ENCODE measurements at places on chromosomes 13 and 19.

DNA sequence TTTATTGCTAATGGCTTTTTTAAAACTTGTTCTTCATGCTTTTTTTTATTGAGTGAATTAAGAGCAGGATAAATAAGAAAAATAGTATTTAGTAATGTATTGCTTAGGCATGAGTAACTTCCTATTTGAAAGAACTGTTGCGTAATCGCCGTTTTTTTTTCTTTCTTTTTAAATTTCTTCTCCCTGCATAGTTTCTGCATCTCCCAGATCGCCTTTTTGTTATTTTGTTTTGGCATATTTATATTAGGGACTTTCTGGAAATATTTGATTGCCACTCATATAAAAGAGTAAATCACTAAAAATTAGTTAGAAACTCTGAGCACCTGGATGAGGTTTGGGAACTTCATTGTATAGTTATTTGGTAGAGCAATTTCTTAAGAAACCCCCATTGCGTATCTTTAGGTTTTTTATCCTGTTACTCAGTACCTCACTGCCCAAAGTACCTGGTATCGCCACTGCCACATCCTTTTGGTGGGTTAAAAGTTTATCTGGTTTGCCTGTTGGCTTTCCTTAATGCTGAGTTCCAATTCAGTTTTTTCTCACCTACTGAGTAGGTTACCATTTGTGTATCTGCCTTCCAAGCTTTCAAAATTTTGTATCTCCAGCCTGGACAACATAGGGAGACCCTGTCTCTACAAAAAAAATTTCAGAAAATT, 36.2 kb upstream of the LPAR6 start:
- no peak for DNase-seq

GRCh38 chr19:47587295-47587694, 14.3 kb upstream of the ZNF541 start:
- DNase-seq, result peak; percentile 50

DNA sequence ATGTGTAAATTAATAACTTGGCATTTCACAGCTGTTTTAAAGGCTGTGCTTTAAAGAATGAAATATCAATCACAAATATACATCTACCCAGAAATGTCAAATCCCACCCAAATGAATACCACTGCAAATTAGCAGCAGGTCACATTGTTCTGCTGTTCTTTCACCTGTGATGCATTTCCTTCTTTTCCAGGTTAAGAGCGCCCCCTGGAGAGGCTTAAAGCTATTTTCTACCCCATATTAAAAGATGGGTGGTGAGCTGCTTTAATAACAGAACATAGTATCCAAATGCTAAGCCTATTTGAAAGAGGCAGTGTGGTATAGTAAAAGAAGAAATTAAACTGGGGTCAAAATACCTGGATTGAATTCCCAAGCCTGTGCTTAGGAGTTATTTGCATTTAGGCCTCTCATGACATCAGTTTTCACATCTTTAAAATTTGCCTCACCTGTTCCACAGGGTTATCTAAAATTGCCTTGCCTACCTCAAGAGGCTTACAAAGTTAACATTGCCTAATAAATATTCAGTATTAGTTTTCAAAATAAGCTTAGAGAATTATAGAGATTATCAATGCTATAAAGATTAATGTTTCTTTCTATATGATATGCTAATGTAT, 396.9 kb upstream of the SLITRK5 start:
- peak; percentile 37 for DNase-seq

DNA sequence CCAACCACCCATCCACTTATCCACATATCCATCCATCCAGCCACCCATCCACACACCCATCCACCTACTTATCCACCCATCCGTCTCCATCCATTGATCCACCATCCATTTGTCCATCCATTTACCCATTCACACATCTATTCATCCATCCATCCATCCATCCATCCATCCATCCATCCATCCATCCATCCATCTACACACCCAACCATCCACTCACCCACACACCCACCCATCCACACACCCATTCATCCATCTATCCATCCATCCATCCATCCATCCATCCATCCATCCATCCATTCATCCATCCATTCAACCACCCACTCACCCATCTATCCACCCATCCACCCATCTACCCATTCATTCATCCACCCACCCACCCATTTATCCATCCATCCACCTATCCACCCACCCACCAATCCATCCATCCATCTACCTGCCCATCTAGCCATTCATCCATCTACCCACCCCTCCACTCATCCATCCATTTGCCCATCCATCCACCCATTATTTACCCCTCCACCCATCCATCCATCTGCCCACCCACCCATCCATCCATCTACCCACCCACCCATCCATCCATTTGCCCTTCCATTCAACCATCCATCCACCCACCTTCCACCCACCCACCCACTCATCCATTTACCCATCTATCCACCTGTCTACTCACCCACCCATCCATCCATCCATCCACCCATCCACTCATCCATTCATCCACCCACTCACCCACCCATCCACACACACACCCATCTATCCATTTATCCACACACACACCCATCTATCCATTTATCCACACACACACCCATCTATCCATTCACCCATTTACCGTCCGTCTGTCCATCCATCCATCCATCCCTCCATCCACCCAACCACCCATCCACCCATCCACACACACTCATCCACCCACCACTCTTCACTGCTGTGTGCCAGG, 2.5 kb upstream of the TMPRSS9 start:
- DNase-seq, result no peak

GRCh38 chr13:45047394-45048310, 58.3 kb downstream of the GPALPP1 start:
- DNase-seq, result peak; percentile 77

- no peak for DNase-seq
These were observed 67.1 kb downstream of the KDM4B start for GRCh38 chr19:5035793-5036697.

DNA sequence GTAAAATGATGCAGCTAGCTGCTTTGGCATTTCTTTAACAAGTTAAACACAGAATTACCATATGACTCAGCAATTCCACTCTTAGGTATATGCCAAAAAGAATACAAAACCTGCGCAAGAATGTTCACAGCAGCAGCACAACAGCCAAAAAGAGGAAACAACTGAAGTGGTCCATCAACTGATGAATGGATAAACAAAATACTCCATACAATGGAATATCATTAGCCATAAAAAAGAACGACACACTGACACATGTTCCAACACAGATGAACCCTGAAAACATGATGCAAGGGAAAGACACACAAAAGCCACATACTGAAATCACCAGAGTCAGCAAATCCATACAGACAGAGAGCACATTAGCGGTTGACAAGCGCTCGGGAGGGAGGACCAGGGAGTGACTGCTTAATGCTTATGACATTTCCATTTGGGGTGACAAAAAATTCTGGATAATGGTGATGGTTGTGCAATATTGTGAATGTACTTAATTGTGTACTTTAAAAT, 3.0 kb downstream of the PCID2 start:
- peak; percentile 29 for DNase-seq

DNA sequence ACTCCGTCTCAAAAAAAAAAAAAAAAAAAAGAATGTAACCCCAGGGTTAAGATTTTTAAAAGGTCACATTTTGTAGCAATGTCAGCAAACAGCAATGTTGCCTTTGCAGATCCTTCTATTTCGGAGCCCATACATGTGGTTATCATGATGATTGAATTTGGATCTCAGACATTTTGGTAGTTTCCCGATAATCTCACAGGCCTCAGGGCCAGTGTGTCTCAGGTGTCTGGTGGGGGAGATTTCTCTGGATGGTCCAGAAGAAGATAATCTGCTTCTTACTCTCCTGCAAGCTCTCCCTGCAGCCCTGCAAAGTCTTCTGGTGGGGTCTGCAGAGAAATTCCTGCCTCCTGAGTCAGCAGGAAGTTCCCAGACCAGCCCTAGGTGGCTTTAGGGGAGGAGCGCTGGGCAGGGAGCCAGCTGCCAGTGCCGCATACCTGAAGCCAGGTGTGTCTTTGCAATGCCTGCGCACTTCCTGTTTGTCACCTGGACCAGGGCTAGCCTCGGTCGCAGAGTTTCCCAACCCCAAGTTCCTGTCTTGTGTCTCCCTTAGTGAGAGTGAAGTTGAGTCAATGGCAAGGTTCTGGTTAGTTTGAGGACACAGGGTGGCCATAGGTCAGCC, 1.4 kb downstream of the SH2D3A start:
- DNase-seq, result peak; percentile 95

DNA sequence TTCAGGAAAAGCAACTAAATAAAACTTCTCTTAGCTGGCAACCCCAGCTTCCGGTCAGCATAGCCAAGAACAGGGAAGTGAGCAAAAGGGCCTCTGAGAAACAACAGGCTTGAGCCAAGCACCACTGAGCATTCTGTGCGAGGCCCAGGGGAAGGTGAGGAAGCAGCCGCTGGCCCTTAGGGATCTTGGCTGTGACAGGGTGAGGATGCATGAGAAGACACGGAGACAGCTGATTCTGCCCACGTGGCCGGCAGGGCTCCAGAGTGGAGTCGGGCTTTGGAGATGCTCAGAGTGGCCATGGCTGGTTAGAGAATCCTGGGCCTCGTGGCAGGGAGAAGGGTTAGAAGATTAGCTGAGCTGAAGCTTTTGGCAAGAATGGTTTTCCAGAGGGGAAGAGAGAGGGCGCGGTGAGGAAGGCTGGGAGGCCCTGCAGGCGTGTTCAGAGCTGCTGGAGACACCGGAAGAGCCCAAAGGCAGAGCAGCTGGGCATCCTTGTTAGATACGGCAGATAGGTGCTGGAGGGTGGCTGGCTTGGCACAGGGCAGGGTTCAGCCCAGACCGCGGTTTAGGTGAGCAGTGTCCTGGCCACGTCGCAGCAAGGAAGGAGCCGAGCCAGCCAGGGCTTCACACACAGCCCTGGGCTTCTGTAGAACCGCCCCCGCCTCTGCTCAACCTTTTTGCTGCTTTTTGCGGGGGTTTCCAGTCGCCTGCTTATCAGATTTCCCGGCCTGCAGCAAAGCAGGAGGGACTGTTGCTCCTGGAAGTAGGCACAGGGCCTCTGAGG, 17.3 kb downstream of the UPF1 start:
- no peak for DNase-seq

DNA sequence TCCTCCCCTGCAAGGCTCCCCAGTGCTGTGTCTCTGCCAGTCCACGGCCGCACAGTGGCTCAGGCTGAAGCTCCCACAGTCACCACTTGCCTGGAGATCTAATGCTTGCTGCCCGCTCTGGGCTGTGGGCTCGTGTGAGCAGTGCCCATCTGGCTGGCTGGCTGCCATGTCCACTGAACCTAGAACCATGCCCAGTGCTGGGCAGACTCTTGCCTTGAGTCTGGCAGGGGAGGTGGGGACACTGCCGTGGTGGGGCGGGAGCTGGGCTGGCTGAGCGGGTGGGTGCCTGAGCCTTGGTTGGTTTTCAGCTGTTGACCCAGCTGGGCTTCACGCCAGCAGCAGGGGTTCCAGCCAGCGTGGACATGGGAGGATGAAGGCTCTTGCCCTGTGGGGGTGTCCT, 52.3 kb downstream of the CRTC1 start:
- no peak for DNase-seq

GRCh38 chr19:31338069-31338776, 11.0 kb downstream of the TSHZ3 start:
- no peak for DNase-seq

DNA sequence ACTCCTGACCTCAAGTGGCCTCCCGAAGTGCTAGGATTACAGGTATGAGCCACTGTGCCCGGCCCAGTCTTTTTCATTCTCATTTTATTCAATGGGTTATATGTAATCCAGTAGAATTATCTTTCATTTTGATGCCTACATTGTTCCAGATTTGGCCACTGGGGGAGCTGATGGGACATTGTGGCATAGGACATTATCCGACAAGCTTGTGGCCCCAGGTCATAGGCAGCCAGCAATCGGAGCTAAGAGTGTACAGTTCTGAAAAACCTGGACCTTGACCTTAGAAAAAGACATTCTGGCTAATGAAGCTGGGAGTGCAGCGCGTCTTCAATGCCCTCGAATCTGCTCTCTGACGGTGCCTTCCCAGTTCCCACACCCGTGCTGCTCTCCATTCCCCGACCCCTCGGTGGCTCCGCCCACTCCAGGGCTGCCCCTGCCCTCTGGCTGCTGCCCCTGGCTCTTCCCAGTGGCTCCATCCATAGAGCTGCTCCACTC, 108.7 kb downstream of the TEX29 start:
- DNase-seq, result peak; percentile 12

GRCh38 chr19:56155124-56155687, 14.1 kb downstream of the ZNF444 start:
- no peak for DNase-seq

DNA sequence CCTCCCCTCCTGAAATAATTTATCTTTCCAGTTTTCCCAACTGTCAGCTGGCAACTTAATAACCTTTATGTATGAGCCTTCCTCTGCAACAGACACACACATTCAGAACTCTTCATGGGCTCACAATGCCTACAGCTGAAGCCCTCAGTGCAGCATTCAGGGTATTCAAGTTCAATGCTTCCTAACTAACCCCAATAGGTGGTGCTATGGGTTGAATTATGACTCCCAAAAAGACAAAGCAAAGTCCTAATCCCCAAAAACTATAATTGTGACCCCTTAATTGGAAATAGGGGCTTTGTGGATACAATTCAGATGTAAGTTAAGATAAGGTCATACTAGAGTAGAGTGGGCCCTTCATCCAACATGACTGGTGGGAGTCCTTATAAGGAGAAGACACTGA, 202.2 kb downstream of the SUCLA2 start:
- DNase-seq, result no peak

DNA sequence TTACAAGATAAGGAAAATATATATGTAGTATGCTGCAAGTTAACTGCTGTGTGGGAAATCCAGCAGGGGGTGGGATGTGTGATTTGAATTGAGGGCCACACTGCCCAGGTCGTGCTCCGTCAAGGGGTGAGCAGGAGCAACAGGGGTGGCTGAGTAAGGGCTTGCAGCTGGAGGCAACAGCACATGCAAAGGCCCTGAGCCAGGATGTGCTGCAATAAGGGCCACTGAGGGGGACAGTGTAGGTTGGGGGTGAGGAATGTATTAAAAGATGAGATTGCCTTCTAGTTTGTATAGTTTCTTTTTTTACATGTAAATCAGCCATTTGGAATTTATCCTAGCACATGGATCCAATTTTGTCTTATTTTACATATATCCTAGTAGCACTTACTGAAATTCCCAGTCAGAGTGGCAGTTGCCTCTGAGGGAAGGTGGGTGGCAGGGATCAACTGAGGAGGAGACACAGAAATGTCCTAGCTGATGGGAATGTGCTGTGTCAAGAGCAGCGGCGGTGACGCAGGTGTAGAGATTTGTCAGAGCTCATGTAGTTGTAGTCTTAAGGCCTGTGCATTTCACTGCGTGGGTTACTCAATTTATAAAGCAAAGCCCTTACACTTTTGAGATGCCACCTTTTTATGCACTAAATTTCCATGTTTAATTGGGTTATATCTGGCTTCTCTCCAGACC, 5.4 kb upstream of the RBM42 start:
- DNase-seq, result no peak

DNA sequence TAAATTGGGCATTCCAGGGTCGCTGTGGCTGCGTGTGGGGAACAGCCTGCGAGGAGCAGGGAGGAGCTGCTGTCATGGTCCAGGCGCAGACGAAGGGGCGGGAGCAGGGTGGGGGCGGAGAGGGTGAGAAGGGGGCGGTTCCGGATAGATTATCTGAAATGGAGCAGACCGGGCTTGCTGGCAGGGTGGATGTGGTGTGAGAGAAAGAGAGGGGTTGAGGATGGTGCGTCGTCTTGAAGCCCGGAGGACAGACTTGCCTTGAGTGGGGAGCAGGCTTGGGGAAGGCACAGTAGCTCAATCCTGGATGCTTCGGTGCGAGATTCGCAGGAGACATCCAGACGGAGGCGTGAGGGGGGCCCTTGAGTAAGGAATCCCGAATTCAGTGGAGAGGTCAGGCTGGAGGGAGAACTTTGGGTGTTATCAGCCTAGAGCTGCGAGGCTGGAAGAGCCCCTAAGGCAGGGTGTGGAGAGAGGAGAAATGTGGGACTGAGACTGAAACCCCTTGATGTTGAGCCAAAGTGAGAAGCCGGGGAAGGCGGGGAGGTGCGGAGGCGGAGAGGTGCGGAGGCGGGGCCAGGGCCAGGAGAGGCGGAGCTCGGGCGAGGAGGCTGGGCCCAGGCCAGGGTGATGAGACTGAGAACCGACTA, 40.6 kb downstream of the DPF1 start:
- no peak for DNase-seq

Measured in PC-9 (cell line).